ENCODE measurements at places on chromosomes 12 and 14.

GRCh38 chr14:29558516-29558915 is 369.1 kb downstream of the PRKD1 start:
- no peak for DNase-seq

DNA sequence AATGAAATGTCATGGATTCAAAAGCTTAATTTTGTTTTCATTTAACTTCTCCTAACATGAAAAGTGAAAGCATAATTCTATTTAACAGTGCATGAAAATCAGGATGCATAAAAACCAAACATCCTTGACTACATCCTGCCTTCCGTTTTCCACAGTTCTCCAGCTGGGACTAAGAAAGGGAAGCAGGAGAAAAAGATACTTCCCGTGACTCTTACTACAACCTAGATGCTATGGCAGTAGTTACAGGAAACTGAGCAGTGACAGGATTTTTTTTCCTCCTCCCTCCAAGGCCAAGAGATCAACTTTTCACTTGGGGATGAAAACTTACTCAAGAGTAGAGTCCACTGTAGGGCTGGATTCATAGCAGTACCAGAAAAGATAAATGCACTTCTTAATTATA is 2.6 kb downstream of the EXOC5 start:
- no peak for DNase-seq

DNA sequence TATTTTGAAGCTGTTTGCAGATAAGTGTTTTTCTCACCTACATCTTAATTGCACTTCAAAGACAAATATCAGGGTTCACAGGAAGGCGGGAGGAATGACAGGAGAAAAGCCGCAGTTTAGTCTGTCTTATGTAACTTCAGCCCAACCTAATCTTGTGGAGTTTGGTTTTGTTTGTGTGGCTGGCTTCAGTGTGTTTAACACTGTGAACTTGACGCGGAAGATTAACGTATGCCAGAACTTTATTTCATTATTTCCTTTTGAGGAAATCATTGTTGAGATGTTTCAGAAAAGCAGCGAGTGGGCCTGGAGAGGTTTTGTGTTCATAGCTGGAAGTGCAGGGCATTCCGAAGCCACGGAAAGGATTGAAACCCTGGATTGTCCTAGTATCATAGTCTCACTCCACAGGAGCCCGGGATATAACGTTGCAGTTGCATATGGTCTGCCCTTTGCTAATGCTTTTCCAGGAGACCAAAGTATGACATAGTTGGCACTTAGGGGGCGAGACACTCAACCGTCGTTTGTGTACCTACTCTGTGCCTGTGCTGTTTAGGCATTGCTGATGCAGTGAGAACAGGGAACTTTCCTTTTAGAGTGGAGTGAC is 2.0 kb downstream of the PELI2 start:
- DNase-seq, result no peak

DNA sequence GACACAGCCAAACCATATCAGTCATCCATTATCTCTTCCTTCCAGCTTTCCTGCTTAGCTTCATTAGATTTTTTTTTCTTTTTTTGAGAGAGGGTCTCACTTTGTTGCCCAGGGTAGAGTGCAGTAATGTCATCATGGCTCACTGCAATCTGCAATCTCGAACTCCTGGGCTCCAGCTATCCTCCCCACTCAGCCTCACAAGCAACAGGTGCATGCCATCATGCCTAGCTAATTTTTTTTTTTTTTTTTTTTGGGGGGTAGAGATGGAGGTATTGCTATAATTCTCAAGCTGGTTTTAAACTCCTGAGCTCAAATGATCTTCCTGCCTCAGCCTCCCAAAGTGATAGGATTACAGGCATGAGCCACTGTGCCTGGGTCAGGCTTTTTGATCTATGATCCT is 38.3 kb upstream of the PPM1A start:
- DNase-seq, result no peak

GRCh38 chr14:89477391-89477790 is 60.4 kb upstream of the FOXN3 start:
- DNase-seq, result no peak

DNA sequence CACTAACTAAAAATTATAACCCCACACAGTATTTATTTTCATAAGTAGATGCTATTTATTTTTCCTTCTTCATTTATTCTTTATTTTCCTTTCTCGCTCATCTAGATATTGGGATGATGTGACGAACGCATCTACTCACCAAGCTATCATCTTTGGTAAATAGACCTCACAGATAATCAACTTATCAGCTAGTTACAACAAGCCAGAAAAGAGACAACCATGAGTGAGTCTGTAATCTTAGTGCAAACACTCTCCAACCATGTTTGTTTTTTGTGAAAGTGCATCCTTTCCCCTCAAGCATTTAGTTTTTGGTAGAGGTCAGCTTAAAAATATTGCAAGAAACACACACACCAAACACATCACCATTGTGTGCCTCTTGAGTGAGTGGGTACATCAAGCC is 84.9 kb downstream of the SLC25A21 start:
- no peak for DNase-seq

DNA sequence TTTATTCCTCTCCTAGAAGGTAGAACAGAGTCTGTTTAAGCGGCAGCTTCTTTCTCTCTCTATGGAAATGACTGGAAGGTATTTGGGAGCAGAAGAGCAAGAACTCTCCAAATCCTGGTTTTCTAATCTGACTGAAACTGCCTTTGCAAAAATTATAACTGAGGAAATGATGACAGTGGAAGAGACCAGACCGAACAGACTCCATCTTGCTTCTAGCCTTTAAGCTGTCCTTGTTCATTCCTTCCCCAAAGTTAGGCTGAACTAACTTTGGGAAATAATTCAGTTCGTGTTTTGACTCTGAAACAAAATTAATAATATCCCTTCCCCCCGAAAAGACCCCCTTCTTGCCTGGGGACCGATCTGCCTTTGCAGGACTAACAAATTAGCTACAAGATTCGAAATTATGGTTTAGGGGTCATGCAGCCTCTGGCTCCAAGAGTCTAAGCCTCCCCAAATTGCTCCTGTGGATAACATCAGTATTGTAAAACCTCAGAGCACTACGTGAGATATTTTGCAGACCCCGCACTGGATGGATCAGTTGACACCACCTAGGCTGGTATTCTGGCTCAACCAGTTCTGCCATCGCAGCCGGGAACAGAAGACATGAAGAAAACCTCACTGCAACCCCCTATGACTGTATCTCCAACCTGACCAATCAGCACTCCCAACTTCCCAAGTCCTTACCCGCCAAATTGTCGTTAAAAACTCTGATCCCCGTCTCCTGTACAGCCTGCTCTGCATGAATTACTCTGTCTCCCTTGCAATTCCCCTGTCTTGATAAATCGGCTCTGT is 14.1 kb downstream of the SELPLG start:
- no peak for DNase-seq

GRCh38 chr14:21241218-21241819 is 27.9 kb downstream of the HNRNPC start:
- no peak for DNase-seq

- DNase-seq, result no peak
These were observed 338.9 kb downstream of the AEBP2 start for GRCh38 chr12:19778172-19778571.
